ENCODE measurements at places on chromosomes 4 and X.

DNA sequence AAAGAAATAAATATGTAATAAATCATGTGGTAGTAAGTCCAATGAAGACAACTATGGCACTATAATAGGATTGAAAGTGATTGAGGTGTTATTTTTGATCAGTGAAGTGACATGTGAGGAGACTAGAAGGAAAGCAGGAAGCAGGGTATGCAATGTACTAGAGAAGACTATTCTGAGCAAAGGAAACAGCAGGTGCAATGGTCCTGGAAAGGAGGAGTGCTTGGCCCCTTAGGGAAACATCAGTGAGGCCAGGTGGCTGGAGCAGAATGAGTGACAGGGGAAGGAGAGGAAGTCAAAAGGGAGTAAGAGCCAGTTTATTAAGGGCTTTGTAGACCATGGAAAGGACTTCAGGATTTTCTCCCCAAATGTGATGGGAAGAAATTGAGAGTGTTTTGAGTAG lies 207.6 kb upstream of the HCCS start:
- DNase-seq: no peak

DNA sequence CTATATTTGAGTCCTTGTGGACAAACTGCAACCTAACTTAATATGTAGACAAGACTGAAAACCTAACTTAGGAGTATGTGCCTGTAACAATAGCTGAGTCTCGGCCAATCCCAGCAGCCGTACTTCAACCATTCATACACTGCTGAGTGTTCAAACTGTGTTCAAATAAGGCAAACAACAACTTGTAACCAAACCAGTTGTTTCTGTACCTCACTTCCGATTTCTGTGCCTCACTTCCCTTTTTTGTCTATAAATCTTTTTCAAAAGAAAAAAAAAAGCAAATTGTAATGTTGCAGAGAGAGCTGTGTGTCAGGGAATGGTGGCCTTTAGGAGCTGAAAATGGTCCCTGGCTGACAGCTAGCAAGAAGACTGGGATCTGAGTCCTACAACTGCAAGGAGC lies 46.0 kb downstream of the GEMIN8 start:
- no peak for DNase-seq

GRCh38 chr4:26830701-26831100 lies 29.9 kb upstream of the STIM2 start:
- no peak for DNase-seq

DNA sequence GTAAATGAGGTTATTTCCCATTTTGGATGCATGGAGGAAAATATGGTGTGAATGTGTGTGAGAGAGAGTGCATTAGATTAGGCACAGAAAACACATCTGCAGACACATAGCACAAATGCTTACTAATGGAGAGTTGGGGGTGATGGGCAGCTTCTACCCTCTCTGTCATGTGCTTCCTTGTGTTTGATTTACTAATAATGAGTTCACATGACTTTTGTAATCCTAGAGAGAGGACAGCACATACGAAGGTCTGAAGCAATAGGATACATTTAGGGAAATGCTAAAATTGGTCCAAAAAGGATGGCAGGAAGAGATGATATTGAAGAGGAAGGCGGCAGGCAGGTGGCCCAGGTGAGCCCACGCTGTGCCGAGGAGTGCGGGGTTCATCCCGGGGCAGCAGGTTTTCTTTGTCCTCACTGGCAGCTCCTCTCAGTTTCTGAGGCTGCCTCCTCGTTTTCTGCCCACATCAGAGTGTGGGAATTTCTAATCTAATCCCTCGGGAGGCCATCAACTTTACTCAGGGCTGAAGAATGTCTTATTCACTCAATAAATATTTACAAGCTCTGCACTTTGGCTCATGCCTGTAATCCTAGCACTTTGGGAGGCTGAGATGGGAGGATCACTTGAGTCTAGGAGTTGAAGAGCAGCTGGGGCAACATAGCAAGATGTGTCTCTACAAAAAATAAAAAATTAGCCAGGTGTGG lies 15.9 kb upstream of the MAP9 start:
- DNase-seq: no peak

DNA sequence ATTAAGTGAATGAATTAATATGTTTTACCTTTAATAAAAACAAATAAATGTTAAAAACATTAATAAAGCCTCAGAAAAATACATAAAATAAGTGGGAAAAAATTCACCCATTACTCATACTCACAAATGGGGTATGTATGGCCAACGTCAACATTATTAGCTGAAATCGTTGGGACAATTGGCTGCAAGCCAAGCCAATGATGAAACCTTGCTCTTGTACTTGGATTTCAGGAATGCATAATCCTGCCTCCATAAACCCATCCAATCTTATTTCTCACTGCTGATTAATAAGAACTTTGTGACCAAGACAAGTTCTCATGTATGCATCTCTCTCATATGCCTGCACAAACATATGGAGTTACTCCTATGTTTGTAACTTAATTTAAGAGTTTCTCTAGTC lies 35.3 kb upstream of the ADAMTS3 start:
- no peak for DNase-seq

- no peak for DNase-seq
Measured at GRCh38 chrX:53085661-53086229, 3.6 kb downstream of the TSPYL2 start.

DNA sequence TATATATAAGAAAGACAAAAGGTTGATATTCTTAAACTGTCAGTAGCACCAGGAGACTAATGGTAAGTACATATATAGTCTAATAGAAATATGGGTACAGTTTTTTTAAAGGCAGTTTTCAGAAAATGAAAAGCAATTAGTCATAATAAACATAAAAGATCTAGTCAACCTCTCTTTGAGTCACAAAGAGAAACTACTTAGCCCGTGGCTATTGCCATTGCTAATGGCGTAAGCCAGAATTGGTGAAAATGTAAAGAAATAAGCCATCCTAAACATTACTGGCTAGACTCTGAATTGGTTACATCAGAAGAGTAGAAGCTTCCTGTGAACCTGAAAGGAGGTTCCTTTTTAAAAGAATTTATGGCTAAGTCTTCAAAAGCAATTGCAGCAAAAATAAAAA lies 668.7 kb upstream of the CPEB2 start:
- DNase-seq: no peak

- DNase-seq: no peak
Measured at GRCh38 chrX:131046596-131046995, 11.6 kb upstream of the ARHGAP36 start.

DNA sequence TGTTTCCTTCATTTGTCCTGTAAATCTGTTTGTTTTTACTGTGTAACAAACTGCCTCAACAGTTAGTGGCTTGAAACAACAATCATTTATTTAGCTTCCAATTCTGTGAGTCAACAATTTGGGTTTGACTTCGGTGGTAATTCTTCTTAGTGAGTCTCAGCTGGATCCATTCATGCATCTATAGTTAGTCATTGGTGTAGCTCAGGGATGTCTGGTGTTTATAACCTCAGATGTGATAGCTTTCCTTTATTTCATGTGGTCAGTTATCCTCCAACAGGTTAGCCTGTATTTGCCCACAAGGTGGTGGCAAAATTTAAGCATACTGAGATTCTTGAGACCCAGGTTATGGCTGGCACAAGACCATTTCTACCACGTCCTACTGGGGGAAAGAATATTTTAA lies 1267.2 kb downstream of the RAPGEF2 start:
- no peak for DNase-seq

DNA sequence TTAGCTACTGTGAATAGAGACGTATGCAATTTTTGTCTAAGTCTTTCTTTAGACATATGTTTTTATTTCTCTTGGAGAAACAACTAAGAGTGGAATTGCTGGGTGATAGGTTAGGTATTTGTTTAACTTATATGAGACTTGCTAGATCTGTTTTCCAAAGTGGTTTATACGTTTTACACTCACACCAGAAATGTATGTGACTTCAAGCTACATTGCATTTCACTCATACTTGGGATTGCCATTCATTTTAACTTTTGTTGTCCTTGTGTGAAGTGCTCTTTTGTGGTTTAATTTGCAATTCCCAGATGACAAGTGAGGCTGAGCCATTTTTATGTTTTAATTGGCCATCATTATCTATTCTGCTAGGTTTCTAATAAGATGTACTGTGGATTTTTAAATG lies 817.2 kb downstream of the GLUD2 start:
- DNase-seq: no peak

- peak; percentile 73 for DNase-seq
Measured at GRCh38 chrX:136028383-136028984, 43.2 kb downstream of the SLC9A6 start.

GRCh38 chr4:44118971-44119680 lies 329.5 kb downstream of the KCTD8 start:
- DNase-seq: no peak

DNA sequence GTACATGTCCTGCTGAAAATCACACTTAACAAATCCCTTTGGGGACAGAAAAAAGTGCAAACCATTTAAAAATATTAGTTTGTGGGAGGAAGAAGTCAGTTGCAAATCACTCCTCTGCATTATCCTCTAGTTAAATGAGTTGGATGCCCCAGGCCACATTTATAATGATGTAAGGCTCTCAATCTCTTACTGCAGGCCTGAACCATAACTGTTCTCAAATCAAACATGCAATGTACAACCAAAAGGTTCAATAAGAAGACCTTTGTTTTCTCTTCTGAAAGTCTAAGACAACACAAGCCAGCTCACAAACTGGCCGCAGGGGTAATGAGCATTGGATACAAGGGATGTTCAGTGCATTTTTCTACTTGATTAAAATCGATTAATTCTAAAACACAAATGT lies 39.7 kb downstream of the IGFBP7 start:
- no peak for DNase-seq

- no peak for DNase-seq
Measured at GRCh38 chr4:23818097-23818885, 71.6 kb downstream of the PPARGC1A start.

GRCh38 chr4:104457308-104457981 lies 37.2 kb downstream of the CXXC4 start:
- no peak for DNase-seq

- no peak for DNase-seq
Measured at GRCh38 chr4:181593703-181594102, 649.5 kb upstream of the TENM3 start.

DNA sequence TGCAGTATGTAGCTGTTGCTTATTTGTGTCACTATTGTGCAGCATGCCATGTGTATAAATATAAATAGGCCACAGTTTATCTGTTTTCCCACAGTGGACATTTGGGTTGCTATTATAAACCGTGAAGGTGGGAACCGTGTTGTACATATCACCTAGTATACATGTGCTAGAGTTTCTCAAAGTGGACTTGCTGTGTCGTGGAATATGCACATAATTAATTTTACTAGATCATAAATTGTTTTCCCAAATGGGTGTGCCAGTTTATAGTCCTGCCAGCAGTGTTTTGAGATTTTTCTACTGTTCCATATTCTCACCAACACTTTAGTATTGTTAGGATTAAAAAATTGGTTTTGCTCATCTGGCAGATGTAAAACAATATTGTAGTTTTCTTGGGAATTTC lies 38.5 kb downstream of the PRIMPOL start:
- no peak for DNase-seq

GRCh38 chrX:76064825-76065224 lies 108.0 kb upstream of the PBDC1 start:
- DNase-seq: no peak

- no peak for DNase-seq
Measured at GRCh38 chr4:148055844-148056243, 324.0 kb downstream of the ARHGAP10 start.
